NCI-H82 (cell line): ENCODE measurements at places on chromosomes 1 and 21.
A peak's percentile ranks its signal among the peaks of the same experiment; 100 is the strongest.

DNA sequence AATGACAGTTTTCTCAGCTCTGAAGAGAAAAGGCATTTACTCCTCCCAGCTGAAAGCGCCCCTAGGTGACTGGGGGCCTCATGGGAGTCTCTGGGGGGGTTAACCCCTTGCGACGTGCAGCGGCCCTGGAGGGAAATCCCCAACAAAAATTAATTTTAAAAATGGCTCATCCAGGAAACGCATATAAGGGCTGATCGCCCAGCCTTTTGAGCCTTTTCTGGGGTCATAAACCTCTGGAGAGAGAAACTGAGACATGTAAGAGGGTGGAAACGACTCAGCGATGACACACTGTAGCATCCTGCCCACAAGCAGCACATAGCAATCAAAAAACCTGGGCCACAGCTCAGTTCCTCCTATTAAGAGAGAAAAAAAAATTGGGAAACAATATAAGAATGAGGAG is 20.4 kb upstream of the HPDL start:
- no peak for DNase-seq

GRCh38 chr1:192904438-192904895 is 95.6 kb downstream of the RGS2 start:
- DNase-seq = no peak

GRCh38 chr1:13899856-13900255 is 199.9 kb downstream of the PRDM2 start:
- no peak for DNase-seq

- peak; percentile 40 for DNase-seq
Measured at GRCh38 chr21:16587141-16587581, 857.4 kb downstream of the USP25 start.

DNA sequence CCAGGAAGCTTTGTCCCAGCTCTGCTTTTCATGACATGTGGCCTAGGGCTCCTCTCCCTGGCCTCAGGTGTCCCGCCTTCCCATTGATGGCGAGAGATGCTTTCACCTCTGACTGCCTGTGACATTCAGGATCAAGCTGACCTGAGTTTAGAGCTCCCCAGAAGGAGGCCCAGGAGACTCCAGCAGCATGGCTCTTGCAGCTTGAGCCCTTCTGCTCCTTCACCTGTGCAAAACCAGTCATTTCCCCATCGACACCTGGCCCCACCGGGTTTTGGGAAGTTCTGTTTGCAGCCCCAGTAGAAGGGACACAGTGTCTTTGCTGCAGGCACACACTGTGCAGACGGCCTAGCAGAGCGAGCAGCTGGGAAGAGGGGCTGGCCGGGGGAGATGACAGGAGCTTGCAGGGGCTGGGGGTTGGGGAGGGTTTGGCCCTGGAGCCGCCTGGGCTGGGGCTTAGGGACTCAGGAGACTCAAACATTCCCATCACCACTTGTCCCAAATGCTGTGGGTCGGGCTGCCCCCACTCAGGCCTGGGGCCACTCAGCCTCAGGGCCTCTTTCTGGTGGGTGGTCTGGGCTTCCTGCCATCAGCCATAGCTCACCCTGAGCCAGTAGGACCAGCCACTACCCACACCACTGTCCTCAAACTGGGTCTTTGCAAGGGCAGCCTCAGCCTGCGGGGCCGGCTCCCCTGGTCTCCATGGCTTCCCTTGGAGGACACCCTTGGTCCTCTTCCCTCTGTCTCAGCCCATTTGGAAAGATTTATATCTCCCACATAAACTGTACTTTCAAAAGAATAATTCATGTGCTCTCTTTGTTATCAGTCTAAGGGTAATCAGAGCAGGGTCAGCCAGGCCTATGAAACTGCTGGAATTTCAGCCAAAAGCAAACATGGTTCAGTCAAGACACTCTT is 3.8 kb upstream of the EDN2 start:
- peak; percentile 52 for DNase-seq

GRCh38 chr1:29096231-29096886 is 27.3 kb downstream of the TMEM200B start:
- peak; percentile 49 for DNase-seq

- DNase-seq = no peak
Measured at GRCh38 chr1:203152158-203153034, 23.2 kb downstream of the MYBPH start.

DNA sequence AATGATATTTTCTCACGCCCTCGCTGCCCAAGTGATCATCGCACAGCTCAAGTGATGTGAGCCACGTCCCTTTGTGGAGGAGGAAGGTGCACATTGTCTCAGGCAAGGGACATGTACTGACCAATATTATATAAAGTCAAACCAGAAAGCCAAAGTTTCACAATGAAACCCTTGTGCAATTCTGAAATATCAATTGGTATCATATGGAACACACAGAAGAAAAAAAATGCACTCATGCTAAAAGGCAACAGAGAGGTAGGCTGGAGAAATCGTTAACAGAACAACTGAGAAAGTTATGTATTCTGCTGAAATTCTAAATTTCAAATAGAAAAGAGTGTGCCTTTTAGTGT is 1.9 kb downstream of the JAM2 start:
- DNase-seq = peak; percentile 32

DNA sequence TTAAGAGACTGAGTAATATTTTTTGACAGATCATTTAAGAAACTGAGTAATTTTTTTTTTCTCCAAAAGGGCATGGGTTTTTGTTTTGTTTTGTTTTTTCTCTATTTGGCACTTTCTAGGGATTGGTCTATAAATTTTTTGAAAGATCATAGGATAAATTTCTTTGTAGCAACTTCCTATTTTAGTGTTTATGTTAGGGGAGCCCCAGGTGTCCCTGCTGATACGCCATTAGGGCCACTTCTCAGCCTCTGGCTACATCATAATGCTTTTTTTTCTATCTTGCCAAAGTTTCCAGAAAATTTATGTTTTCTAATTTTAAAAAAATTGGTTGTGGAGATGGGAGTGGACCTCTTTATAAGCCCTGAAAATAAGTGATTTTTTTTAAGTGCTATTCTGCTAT is 2.6 kb downstream of the GABPA start:
- DNase-seq = no peak

- peak; percentile 35 for DNase-seq
Measured at GRCh38 chr1:232655028-232655745, 25.3 kb upstream of the SIPA1L2 start.

DNA sequence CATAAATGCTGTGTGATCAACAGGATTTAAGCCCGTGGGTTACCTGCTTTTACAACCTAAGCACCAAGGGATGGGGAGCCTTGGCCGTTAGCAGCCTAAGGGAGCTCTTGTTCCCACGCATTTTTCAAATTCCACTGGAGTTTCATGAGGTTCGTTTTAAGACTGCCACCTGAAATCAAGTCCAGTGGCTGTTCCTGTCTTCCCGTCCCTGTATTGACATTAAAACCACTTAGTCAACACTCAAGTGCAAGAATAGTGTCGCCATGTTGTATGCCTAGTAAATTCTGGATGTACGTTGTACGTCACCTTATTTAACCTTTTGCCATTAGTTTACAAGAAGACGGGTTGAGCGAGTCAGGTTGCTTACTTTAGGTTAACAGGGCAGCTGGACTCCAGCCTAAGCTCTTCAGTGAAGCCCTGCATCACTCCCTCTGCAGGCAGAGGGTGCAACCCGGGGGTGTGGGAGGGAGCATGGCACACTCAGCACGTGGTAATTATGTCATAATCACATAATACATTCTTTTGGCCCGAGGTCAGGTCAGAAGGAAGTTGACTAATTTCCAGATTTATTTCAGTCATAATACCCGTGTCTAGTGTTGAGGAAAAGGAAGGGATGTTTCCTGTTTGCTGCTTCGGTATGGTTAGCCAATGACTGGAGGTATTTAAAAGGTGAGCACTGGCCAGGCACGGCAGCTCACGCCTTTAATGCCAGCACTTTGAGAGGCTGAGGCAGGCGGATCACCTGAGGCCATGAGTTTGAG is 42.5 kb downstream of the CNST start:
- DNase-seq = peak; percentile 36

DNA sequence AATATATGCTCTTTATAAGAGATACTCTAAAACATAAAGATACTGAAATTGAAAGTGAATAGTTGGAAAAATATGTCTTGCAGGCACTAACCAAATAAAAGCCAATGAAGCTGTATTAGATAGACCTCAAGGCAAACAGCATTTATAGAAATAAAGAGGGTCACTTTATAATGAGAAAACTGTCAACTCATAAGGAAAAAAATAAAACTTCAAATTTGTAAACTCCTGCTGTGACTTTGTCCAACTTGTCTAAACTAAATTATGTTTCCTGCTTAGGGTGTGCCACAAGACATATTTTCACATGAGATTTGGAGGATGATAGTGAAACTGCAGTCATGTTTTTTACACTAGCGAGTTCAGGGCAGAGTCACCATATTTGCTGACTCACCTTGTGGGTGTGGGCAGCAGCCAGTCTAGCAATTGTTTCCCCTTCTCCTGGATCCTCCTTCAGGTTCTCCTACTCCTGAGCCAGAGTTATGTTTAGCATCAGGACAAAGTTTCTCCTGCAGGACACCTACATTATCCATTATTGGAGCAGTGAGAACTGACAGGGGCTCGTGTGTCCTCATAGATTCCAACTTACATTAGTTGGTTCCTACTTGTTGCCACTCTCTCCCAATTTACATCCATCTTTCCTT is 43.8 kb downstream of the CD53 start:
- DNase-seq = no peak

DNA sequence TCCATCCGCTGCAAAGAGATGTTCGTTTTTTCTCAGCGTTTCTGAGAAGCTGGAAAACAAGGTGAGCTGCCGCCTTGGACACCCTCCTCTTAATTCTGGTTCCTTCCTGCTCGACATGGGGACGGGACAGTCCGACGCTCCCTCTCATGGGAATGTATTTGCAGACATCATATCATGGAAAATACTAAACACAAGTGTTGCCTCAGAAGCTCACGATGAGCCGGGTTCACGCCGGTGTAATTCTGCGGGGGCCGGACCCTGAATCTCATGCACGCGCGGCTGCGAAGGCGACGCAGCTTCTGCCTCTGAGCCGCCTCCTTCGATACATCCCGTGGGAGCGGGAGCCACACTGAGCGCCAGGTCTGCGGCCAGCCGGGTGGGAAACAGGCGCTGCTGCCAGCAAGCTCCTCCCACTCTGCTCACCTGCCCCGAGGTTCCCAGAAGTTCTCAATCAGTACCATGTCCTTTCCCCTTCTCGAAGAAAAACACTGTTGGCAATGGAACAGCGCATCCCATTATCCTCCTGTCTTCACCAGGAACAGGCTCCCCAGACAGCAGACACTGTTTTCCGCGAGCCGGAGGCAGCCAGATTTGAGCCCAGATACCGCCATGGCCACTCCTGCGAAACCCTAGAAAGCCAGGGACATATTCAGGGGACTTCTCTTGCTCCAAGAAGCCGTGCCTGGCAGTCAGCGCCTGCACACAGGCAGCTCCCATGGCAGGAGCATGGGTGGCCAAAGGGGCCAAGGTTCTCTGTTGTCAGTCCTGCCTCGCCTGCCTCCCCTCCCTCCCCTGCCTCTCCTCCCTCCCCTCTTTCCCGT is 98.0 kb downstream of the WDR4 start:
- DNase-seq = peak; percentile 58
